ENCODE measurements at places on chromosomes 3 and 15.

GRCh38 chr15:83656943-83657528 is 3.1 kb downstream of the ADAMTSL3 start:
- no peak for DNase-seq

DNA sequence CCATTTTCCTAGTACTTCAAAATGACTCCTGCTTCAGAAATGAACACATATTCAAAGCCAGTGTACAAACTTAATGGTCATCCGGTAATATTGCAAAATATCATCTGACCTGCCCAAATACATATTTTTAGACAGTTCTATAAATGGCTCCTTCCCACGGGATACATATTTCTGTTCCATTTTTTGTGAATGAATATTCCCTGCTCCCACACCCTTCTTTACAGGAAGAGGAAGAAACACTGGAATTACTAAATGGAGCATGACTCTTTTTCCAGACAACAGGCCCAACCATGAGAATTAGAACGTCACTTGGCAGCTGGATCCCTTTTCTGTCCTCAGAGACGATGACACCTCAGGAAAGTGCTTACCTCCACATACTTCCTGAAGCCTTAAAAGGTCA is 38.0 kb upstream of the CBLB start:
- DNase-seq, result peak; percentile 63

DNA sequence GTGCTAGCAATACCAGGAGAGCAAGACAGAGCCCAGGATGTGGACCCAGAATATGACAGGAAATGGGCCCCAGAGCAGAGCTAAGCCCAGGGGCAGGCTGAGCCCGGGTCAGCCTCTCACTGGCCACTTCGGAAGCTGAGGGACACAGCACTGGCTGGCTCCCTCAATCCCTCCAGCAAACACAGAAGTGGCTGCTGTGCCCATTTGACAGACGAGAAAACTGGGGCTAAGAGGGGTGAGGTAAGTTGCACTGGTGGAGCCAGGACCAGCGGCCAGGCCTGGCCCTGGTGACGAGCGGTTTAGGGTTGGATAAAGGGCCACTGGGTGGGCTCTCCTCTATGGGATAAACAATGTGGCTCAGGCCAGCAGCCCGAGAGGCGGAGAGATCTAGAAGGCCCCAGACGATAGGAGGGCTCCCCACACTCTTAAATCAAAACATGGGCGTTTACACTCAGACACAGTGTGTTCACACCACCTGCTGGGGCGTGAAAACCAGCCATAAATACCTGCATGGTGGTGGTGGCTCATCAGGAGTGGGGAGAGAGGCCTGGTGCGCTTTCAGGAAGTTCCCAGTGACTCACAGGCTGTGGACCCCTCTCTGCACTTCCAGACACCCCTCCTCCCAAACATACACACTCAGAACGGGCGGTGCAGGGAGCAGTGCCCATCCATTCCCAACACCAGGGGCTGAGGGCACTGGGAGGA is 12.0 kb upstream of the LINGO1 start:
- no peak for DNase-seq

DNA sequence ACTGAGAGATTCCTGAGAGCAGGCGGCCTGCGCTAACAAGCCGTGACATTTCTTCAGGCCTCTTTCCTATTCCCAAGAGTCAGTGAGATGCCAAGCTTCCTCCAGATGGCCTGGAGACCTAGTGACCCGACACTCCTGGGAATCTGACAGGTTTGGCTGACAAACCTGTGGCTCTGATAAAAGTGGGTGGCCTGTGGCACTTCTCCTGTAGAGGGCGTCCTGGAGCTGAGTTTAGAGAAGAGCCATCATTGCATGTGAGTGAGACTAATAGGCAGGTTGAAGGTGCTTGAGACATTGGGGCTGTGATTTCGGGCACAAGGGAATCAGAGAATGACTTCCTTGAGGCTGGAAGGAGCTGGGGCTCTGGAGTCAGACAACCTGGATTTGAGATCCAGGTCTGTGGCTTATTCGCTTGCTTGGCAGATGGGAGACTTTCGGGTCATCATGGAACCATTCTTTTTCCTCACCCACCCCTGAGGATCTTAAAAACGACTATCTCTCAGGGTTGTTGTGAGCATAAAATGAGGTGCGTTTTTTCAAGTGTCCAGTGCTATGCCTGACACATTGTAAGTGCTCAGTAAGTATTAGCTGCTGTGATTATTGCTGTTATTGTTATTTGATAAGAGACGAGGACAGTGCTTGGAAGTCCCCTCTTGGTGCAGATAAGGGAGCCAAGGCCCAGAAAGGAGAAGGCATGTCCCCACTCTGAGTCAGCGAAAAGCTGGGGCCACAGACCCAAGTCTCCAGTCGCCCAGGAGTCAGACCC is 77.2 kb downstream of the SCN10A start:
- DNase-seq, result no peak

GRCh38 chr3:56929809-56930615 is 128.3 kb upstream of the ARHGEF3 start:
- no peak for DNase-seq

DNA sequence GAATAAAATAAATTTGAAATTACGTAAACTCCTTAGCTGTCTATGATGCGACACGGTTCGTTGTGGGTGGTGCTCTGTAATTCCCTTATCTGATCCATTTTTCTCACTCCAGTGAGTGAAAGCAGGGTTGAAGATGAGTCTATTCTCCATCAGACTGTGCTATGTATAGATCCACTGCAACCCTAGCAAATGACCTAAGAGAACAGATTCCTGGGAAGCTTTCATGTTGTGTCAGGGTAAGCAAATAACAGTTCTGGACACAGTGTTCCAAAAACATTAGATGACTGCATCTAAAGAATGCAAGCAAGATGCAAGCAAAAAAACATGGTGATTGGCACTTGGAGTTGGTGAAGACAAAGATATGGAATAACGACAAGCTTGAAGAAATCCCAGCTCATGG is 239.3 kb downstream of the SLC9A9 start:
- DNase-seq, result no peak

DNA sequence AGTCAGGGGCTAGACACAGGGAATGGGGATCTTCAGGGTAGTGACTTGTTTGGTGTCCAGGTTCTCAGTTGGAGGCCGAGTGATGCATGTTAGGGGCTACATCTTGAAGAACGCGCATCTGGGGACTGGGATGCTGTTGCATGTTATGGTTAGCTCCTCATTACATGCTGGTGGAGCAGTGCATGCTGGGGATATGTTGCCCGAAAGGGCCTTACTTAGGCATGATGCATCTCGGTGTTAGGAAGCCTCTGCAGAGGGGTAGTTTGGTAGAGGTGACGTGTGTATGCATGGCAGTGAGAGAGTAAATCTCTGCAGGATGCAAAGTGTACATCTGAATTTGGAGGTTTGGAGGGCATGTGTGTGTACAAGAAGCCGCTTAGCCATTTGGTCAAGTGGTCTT is 2.4 kb downstream of the EIF4G1 start:
- DNase-seq, result no peak

GRCh38 chr3:186457236-186457635 is 86.9 kb downstream of the CRYGS start:
- no peak for DNase-seq

DNA sequence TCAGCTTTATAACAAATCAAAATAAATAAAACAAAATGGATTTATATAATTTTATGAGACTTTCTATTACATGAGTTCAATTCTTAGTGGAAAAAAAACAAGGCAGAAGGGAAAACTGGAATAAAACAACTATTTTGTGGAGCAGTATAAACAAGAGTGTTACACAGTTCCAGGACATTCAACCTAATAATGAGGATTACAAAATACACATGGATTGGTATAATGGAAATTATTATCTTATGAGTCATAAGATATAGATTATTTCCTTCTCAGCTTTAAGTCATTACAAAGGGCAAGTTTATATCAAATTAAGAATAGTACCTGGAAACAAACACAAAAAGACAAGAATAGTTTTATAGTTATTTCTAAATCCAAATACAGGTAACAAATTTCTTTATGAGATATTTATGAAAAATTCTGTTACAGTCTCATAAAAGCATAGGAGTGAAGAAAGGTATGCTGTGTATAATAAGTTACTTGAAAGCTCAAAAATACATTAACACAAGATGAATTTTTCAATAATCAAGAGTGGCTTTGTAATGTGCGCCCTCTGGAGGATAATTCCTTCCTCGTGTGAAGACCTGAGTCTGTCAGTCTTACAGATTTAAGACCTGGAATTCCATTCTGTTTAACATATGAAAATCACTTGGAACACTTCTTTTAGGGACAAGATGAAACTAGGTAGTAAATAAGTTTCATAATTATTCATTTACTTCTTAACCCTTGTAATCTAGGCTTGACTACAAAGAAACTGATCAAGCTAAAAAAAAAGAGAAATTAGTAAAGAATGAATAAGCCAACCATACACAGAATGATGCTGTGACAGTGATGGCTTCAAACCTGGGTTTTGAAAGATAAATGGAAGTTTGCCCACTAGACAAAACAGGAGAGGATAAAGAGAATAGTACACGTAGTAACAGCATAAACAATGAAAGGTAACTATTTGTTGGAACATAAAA is 9.5 kb downstream of the COPS2 start:
- DNase-seq, result peak; percentile 35

DNA sequence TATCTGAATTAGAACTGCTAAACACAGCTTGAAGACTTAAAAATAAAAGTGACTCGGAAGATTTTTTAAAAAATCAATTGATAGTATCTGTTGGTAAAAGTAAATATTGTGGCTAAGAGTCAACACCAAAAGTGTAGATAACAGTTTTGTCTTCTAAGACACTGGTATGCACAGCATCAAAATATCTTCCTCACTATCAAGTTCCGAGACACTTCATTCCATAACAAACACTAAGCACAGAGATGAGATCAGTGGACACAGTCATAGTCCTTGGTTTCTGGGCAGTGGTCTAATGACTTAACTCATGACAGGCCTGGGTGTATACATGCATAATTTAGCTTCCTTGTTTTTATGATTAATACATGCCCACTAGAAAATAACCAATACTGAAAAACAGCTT is 63.2 kb downstream of the PXYLP1 start:
- no peak for DNase-seq

GRCh38 chr15:99279827-99280226 is 28.5 kb downstream of the LRRC28 start:
- DNase-seq, result no peak

DNA sequence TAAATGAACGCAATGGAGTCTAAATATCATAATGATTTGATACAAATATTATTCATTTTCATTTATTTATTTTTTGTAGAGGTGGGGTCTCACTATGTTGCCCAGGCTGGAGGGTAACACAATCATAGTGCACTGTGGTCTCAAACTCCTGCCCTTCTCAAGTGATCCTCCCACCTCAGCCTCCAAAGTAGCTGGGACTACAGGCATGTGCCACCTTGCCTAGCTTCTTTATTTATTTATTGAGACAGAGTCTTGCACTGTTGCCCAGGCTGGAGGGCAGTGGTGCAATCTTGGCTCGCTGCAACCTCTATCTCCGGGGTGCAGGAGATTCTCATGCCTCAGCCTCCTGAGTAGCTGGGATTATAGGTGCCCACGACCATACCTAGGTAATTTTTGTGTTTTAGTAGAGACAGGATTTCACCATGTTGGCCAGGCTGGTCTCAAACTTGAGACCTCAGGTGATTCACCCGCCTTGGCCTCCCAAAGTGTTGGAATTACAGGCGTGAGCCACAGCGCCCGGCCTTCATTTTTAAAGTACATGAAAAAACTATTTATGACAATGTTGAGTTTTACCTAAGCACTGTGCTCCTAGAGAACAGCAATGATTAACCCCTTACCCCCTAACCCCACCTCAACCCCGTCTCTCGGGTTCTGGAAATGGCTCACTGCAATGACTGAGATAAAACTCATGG is 4.0 kb upstream of the AEN start:
- no peak for DNase-seq

DNA sequence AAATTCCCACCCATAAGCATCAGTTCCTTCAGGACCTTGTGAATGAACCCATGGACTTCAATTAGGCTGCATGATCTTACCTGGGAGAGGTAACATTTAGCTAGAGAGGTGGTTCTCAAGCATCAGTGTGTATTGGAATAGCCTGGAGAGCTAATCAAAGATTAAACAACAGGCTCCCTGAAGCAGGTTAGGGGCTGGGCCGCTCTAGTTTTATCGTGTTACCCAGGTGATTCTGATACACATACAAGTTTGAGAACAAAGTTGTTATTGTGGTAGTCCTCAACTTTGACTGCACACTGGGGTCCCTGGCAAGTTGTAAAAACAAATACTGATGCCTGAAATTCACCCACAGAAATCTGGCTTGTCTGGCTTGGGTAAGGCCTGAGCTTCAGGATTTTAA is 31.2 kb downstream of the MYH15 start:
- DNase-seq, result no peak

- no peak for DNase-seq
These were observed 272.4 kb upstream of the TPM1 start for GRCh38 chr15:62770111-62770660.

DNA sequence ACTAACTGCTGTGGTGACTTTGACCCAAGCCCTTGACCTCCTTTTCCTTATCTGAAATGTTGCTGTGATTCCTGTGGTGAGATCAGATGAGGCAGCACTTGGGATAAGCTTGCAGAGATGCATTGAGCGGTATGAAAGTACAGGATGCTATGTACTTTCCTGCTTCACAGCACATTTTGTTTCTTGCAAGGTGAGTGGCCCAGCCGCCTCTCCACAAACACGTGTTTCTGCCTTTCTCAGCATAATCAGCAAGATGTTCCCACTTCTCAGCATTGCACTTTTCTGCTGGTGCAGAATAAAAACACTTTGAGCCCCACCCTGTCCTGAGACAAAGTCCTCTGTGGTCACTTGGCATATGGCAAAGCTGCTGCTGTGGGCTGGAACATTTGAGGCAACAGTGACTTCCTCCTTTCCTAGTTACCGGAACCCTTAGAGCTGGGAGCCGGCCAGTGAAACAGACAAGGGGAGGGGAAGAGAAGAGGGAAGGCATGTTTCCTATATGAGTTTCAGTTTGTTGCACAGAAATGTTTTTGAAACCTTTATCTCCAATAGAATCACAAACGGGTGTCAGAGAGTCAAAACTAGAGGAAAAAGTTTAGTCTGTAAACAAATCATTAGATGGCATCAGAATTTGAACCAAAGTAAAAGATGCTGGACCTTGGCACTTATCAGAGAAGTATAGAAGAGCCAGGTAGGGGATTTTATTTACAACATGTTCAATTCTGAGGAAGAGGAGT is 5.0 kb downstream of the NUDT16 start:
- DNase-seq, result no peak
